NCI-H1417 (cell line): ENCODE measurements at places on chromosomes 6 and 20.

- DNase-seq: no peak
Observed at GRCh38 chr20:31740208-31740607, 1.1 kb downstream of the TPX2 start.

DNA sequence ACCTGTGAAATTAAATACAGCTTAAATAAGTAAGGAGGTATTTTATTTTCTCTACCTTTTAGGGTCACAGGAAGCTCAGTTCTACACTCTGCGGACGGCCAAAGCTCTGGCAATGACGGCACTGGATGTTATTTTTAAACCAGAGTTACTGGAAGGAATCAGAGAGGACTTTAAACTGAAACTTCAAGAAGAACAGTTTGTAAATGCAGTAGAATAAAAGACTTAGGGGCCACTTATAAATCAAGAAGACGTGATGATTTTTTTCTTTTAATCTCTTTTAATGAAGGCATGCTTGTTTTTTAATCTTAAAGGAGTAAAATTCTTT lies 16.2 kb downstream of the PM20D2 start:
- DNase-seq: no peak

DNA sequence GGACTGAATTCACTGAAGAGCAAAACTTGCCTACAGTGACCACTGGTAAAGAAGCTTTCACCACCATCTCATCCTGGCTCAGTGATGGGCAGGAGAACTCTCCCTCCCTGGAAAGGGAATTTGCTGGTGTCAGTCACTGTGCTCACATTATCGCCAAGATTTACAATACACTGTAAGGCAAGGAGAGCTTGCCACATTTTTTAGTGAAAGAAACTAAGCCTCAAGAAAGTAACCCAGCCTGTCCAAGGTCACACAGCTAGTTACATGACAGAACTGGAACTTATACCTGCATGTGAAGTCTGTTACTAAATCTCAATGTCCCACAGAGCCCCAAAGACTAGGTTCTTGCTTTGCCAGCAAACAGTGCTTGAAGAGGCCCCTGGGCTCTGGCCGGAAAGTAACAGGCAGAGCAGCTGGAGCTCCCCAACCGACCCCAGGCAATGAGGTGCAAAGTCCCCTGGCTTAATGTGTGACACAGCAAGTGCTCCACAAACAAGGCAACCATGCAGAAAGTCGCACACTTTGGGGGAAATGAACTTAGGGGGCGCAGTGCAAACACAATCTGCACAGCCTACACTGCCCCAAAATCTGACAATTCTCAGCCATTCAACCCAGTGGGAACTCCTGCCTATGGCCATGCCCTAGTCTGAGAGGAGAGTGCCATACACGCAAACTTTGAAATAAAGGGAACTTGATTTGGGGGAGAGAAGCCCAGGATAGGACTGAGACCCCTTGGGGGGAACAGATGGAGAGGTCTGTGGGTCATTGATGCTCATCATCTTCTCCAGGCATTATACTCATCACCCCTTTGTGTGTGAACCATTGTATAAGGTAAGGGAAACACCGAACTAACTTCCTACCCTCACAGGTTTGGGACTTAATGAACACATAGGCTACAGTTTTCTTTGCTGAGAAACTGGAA lies 1.9 kb downstream of the BCL2L1 start:
- peak; percentile 39 for DNase-seq

DNA sequence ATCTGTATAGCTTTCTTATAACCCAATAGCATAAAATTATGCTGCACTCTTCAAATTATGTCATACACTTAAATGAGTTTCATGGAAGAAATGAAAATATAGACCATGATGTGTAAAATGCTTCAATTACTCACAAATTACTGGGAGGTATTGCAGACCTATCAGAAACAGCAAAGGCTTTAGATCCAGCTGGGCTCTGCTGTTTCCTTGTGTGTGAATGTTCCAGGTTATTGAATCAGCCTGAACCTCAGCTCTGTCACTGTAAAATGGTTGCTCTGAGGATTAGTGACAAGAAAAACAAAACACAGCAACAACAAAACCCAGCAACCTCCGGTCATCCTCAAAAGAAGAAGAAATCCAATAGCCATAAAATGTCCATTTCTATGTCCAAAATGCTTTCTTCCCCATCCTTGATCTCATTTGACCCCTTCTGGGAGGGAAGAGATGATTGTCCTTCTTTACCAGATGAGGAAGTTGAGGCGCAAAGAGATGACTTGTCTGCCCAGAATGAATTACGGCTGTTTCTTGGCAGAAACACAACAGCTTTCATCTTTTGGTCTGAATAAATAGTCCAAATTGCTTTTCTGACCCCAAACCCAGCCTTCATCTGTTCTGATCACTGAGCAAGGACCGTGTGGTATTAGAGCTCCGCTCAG lies 42.2 kb upstream of the TGM6 start:
- no peak for DNase-seq

GRCh38 chr20:19137641-19138040 lies 74.8 kb upstream of the SLC24A3 start:
- peak; percentile 57 for DNase-seq

GRCh38 chr20:1353956-1354355 lies 25.0 kb upstream of the SDCBP2 start:
- no peak for DNase-seq

GRCh38 chr20:33908336-33908735 lies 85.4 kb upstream of the RALY start:
- DNase-seq: no peak

- no peak for DNase-seq
Observed at GRCh38 chr6:139172567-139172966, 37.7 kb downstream of the HECA start.

DNA sequence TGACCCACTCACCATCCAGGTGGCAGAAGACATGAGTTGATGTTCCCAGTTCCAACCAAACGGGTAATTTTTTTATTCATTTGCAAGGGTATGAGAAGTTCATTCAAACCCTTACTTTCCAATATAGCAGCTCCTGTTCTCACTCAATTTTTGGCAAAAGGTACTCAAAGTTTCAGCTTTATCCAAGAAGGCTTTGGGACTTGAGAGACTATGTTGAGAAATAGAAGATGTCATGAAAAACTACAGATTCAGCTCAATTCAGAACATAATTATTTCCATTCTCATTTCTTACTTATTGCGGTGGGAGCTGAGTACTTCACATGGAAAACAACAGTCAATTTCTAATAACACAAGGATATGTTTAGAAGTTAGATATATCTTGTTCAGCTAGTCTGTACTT lies 162.3 kb downstream of the FNDC1 start:
- DNase-seq: no peak

DNA sequence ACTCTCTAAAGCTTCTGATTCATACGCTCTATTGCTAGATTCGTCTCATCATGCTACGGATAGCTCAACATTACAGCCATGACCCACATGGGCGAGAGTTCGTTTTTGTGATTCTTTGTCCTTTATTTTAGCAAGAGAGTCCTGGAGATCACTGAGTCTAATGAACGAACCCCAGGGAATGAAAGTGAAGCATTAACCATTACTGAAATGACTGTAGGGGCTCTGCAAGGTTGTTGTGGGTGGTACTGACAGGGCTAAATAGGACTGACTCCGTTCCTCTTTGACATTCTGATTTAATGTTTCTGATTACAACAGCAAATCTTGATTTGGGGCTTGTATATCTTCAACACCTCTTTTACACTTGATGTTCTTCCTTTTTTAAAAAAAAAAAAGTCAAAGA lies 13.7 kb upstream of the RTF2 start:
- DNase-seq: no peak

DNA sequence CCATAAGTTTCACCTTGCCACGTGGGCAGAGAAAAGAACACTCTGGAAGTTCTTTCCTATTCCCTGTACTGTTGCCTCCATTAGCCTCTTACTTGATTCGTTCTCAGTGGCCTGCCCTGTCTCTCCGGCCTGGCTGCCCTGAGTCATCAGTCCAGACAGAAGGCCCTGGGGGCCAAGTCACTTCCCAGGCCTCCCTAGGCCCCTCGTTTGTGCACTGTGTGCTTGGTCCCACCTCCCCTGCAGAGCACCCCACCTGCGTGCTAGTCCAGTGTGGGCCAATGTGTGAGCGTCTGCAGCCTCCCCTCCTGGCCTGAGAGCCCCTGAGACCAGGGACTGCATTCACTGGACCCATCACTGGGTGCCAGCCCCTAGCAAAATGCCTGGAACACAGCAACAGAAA lies 191.2 kb upstream of the RREB1 start:
- DNase-seq: no peak
